ENCODE measurements at places on chromosomes 5 and 9.

GRCh38 chr5:180026734-180027458 lies 44.7 kb downstream of the RNF130 start:
- no peak for DNase-seq

- DNase-seq, result no peak
Measured at GRCh38 chr5:100787648-100788047, 115.4 kb downstream of the ST8SIA4 start.

DNA sequence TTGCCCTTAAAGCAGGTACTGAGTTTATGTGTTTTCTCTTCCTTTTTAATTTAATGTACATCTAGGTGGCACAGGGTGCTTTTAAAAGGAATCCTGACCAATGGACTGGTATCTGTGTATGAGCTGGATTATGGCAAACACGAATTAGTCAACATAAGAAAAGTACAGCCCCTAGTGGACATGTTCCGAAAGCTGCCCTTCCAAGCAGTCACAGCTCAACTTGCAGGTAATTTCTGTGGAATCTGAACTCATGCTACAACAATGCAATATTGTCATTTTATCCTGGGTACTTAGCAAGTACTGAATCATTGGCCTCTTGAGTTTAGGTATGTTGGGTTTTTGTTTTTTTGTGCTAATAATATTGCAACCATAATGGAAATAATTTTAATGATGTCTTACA lies 14.4 kb upstream of the TMOD1 start:
- DNase-seq, result no peak

DNA sequence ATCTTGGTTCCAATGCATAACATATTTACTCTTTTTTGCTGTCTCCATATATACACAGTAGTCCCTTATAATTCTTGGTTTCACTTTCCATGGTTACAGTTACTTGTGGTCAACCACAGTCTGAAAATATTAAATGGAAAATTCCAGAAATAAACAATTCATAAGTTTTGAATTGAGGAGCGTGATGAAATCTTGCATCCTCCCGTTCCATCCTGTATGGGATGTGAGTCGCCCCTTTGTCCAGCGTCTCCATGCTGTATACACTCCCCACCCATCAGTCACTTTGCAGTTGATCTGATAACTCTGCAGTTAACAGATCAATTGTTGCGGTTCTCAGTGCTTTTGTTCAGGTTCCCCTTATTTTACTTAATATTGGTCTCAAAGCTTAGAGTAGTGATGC lies 11.5 kb upstream of the FAF2 start:
- no peak for DNase-seq

- DNase-seq, result no peak
Measured at GRCh38 chr5:56840597-56840996, 25.2 kb downstream of the MAP3K1 start.

- DNase-seq, result no peak
Measured at GRCh38 chr9:104301755-104302154, 202.3 kb upstream of the OR13F1 start.

All from Ammon's horn (tissue), 1 donor.